ENCODE measurements at places on chromosomes 4 and X. TPM values are rescaled to one million over a fixed set of nuclear protein-coding genes. Genes with fewer than 3 reads are reported as not detected.
A peak's percentile ranks its signal among the peaks of the same experiment; 100 is the strongest.

GRCh38 chr4:169492436-169493163 is 119.8 kb downstream of the NEK1 start:
- no peaks in the 10 kb centered on the region for H3K36me3 ChIP-seq
- no peaks in the 10 kb centered on the region for H3K4me1 ChIP-seq
- no peak overlapping the region for H3K27ac ChIP-seq
- DNase-seq: no peak
- no peak overlapping the region for H3K4me3 ChIP-seq
- H3K27me3 ChIP-seq: no peaks in the 10 kb centered on the region

DNA sequence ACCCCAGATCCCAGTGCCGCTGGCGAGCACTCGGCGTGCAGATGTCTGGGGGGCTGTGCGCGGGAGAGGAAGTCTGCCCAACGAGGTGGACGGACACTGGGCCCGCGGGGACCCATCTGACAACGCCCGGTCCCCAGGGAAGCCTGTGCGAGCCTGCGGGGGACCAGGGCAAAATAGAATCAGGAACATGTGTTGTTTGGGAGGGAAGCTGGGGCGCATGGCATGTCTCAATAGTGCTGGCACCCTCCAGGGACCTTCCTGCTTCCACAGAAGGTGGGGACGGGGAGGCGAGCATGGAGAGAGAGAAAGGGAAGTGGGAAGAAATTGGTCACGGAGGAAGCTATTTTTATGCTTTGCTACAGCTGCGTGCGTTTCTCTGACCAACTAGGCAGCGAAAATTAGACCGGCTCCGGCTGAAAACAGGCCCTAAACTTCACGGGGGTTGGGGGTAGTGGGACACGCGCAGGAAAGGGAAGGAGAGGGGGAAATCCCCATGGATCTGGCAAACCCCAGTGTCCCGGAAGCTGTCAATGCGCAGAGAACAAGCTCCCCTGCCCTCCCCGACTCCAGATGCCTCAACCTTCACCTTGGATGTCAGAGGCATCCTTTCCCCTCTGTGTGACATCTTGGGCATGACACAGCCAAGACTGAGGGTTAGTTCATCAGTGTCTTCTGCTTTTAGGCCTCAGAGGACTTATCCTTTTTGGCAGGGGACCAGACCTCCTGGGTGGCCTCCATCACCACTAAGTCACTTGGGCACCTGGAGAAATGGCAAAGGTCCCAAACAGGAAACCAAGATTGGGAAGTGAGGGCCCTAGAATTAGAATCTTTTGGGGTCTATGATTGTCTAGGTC is 169.8 kb upstream of the BCOR start:
- H3K4me3 ChIP-seq: peak overlapping the region; percentile 49
- peaks cover 10% of the 10 kb centered on the region for H3K4me1 ChIP-seq
- no peak for DNase-seq
- H3K27me3 ChIP-seq: no peaks in the 10 kb centered on the region
- peak overlapping the region; percentile 73 for H3K27ac ChIP-seq
- H3K36me3 ChIP-seq: no peaks in the 10 kb centered on the region

GRCh38 chr4:177596035-177596434 is 153.8 kb upstream of the AGA start:
- H3K27ac ChIP-seq: no peak overlapping the region
- H3K4me3 ChIP-seq: no peak overlapping the region
- no peaks in the 10 kb centered on the region for H3K27me3 ChIP-seq
- H3K4me1 ChIP-seq: peaks cover 4% of the 10 kb centered on the region

DNA sequence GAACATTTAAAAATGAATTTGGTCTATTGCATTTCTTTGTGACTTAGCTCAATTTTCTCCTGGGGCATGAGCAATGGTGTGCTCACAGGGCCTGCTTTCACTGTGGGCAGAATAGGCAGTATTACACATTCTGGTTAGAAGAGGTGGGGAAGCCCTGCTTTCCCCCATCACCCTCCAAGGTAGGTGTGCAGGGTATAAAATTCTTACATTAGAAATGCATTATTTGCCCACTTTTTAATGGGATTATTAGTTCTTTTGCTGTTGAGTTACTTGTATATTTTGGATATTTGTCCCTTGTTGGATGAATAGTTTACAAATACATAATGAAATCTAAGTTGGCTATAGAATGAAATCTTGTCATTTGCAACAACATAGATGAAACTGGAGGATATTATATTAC is 8.3 kb upstream of the STBD1 start:
- H3K4me1 ChIP-seq: no peaks in the 10 kb centered on the region
- no peak overlapping the region for H3K27ac ChIP-seq
- H3K4me3 ChIP-seq: no peak overlapping the region
- no peaks in the 10 kb centered on the region for H3K36me3 ChIP-seq
- no peaks in the 10 kb centered on the region for H3K27me3 ChIP-seq

GRCh38 chr4:8730159-8730558 is 137.6 kb downstream of the CPZ start:
- H3K4me3 ChIP-seq: no peak overlapping the region
- H3K36me3 ChIP-seq: no peaks in the 10 kb centered on the region
- H3K27me3 ChIP-seq: peaks cover 24% of the 10 kb centered on the region
- no peaks in the 10 kb centered on the region for H3K4me1 ChIP-seq
- DNase-seq: no peak

GRCh38 chr4:152601156-152601555 is 65.3 kb upstream of the FBXW7 start:
- no peak overlapping the region for H3K4me3 ChIP-seq
- DNase-seq: no peak
- no peaks in the 10 kb centered on the region for H3K36me3 ChIP-seq
- H3K27ac ChIP-seq: no peak overlapping the region
- no peaks in the 10 kb centered on the region for H3K27me3 ChIP-seq

- no peak overlapping the region for H3K4me3 ChIP-seq
- no peak overlapping the region for H3K27ac ChIP-seq
- DNase-seq: no peak
- no peaks in the 10 kb centered on the region for H3K4me1 ChIP-seq
- H3K36me3 ChIP-seq: no peaks in the 10 kb centered on the region
- H3K27me3 ChIP-seq: no peaks in the 10 kb centered on the region
These were observed 279.2 kb downstream of the STK32B start for GRCh38 chr4:5330339-5330989.

Gene NAA10
- 88.7 TPM for total RNA-seq

Gene STATH
- total RNA-seq: not detected

Gene TBCK
- total RNA-seq: 19.1 TPM
